Activated CD8-positive, alpha-beta memory T cell treated with anti-CD3 and anti-CD28 coated beads for 1 hour (primary cell): ENCODE measurements at places on chromosomes 4 and X.

DNA sequence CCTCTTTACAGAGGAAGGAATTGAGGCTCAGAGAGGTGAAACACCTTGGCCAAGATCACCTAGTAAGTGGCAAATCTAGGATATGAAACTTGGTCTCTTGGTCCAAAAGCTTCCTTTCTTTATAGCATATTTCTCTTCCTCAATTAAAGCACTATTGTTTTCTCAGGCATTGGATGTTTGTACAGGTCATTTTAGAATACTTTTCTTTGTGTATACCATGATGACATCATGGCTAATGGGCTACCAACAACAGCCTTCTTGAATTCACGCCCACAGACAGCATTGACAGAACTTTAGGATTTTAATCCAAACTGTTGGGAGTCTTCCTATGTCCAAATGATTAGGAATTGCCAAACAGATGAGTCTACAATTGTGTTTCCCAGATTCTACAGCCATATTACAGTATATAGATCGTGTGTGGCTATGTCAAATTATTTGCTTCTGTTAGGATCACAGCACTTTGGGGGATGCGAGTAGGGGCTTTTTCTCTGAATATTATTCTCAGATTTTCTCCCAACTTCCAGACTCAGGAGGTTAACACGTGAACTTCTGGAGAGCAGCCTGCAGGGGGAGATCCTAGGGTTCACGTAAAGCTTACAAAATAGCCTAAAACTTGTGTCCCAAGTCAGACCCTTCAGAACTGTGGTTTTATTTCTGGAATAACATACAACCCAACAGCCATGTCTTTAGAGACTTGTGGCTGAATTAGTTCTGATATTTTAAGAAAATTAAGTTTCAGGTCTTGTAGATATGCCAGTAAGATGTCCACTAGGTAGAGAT, 191.8 kb downstream of the SHROOM3 start:
- DNase-seq, result no peak

DNA sequence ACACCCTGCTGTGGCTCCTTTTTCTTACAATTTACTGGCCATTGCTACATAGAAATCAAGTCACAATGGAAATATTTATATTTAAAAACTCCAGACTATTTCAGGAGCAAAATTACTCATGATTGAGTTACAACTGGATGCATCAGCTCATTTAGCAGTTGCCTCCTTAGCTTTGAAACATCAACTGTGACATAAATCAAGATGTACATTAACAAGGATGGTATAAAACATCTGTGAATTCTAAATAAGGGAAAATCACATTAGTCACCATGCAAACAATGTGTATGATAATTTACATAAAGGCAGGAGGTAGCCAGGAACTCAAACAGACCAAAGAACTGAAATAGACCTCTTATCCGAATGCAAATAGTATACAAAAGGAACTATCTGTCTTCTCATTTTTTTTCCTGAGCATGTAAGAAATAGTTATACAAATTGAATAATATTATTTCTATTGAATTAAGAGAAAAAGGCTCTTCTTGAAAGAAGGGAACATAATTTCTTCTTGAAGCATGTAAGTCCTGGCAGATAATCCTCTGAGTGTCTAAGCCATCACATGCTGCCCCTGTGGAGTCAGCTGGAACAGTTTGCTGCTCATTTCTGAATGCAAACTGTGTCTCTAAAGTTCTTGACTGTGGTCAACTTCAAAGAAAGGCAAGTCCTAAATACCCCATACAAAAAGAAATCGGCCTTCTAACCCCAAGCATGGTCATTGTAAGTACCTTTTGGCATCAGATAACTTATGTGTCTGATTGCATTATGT, 151.2 kb downstream of the NAA11 start:
- DNase-seq, result no peak

DNA sequence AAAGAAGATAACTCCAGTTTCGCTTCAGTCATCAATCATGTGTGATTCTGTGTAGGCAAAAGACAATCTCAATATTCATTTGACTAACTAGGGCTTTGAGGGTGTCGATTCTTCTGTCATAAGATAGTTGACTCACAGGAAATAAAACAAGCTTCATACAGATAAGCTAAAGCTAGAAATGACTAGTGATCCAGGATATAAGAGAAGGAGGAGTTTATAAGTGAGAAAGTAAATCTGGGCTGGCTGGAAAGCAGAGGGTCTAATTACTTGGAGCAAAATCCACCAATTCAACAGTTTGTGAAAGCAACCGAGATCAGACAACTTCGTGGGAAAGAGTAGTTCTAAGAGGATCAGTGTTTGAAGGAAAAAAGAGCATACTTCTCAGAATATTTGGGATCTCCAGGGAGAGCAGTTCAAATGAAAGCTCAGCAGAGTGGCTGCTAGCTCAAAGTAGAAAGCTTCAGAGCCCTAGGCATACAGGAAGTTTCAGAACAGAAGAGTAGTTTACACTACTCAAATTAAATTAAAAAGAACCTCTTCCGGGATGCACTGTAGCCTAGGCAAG, 429.3 kb downstream of the INPP4B start:
- no peak for DNase-seq

- DNase-seq, result no peak
Measured at GRCh38 chr4:177190995-177191580, 118.6 kb upstream of the NEIL3 start.

DNA sequence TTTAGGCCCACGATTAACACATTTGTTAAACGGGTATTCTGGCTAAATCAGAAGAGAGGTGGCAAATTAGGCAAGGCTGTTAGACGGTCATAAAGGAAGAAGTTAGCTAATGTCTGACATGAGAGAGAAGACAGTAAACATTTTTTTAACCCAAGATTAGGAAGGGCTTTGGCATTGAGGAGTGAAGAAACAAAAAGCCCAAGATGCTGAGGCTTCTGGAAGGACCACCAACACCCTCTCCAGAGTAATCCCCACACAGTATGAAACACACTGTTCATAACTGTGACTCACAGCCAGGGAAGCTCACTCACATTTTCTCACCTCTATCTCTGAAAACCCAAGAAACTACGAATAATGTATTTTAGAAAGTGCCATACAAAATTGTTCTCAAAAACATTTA, 127.6 kb downstream of the AMELX start:
- DNase-seq, result no peak

DNA sequence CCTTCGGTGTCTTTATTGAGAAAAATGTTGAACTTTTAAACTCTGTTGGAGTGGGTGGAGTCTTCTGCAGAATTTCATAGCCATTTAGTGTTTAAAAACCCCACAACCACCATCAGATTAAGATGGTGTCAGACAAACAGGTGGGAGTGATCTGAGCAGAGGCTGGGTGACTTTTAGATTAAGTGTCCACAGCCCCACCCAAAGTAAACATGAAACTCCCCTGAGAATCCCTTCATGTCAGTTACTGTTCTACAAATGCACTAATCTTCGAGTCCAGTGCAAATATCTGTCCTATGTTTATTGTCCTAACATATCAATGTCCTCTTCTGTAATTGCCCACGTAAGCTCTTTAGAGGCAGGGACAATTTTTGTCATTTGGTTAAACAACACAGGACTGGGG, 175.6 kb upstream of the RBPJ start:
- DNase-seq, result no peak

DNA sequence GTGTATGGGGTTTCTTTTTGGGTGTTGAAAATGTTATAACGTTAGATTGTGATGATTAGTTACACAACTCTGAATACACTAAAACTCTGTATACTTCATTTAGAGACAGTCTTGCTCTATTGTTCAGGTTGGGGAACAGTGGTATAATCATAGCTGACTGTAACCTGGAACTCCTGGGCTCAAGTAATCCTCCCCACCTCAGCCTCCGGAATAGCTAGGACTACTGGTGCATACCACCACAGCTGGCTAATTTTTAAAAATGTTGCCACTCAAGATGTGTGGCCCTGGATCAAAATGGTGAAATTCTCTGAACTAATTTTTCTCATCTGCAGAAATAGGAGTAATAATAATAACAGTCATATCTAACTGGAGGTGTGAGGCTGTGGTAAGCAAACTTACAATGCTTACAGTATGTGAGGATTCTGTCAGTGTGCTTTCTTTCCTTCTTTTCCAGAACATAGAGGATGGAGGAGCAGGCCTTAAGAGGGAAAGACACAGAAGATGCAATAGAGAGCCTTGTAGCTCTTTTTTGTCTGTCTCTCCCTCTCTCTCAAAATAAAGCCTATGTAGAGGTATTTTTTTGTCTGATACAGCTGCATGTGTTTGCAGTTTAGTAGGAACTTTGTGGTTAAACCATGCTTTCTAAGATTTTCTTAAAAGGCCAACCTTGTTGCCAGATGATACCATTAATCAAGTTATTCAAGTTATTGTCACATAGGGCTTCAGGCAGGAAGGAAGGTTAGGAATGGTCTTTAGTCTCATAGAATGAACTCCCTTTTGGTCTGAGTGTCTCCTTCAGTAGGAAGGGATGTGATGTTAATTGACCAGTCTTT, 7.5 kb downstream of the ADD1 start:
- DNase-seq, result no peak

DNA sequence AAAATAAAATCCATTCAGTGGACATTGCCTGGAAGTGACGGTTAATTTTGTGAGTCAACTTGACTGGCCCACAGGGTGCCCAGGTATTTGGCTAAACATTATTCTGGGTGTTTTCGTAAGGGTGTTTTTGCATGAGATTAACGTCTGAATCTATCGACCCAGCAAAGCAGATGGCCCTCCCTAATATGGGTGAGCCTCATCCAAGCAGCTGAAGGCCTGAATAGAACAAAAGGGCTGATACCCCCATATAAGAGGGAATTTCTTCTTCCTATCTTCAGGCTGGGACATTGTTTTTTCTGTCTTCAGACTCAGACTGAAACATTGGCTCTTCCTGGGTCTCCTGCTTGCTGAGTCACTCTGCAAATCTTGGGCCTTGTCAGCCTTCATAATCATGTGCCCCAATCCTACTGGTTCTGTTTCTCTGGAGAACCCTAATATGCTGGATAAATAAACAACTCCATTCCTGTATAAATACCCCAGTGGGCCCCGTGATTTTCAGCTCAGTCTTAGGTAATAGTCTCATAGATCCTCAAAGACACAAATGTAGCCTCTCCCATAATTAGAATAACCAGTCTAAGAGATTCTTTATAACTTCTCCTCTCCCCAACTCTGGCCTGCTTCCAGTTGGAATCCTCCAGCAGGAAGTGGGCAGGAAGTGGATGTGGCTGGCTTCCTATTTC, 33.1 kb upstream of the DDX3X start:
- no peak for DNase-seq

- DNase-seq, result no peak
Measured at GRCh38 chrX:69154051-69154450, 11.2 kb downstream of the PJA1 start.
